ENCODE measurements at places on chromosomes 13 and 19.

DNA sequence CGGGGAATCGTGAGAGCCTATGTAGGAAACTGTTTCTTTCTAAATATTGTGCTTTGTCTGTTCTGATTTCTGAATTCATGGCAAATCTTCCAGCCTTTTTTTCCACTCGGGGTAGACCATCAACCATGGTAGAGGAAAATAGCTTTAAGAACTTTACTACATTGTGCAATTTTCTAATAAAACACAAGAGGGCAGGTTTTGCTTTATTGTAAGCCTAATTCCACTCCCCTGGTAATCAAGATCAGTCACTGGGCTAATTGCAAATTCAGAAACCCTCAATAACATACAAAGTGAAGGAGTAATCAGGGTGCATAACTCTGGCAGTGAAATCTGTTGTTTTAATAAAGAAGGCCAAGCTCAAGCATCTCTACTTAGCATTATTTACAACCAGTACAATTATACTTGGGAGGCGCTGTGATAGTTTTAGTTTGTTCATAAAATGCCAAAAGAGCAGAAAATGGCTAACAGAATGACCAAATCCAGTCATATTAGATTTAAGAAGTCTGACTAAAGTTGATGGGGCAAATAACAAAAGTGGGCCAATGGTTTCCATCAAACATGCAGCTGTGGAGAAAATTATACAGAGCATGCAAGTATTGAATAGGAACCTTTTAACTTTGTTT is 43.8 kb downstream of the DCT start:
- peaks cover 73% of the 10 kb centered on the region for H3K27me3 ChIP-seq
- DNase-seq: no peak
- H3K4me1 ChIP-seq: no peaks in the 10 kb centered on the region
- H3K27ac ChIP-seq: no peak overlapping the region

DNA sequence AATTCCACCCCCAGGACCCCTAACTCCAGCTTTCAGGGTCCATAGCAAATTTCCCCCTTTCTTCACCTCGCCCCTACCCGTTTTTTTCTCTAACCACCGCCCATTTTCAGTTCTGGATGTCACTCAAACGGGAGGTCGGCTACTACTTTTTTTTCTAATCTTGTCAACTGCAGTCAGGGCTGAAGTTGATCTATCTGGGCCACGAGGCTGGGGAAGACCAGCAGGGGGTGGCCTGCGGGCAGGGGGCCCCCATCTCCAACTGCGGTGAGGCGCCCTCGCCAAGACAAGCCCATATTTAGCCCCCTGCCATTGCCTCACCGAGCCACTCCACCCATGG is 748 bp downstream of the LHFPL6 start:
- peak overlapping the region; percentile 96 for H3K4me3 ChIP-seq
- H3K27me3 ChIP-seq: no peaks in the 10 kb centered on the region
- peaks cover 55% of the 10 kb centered on the region for H3K4me1 ChIP-seq
- peaks cover 13% of the 10 kb centered on the region for H3K36me3 ChIP-seq
- no peak for DNase-seq

- no peaks in the 10 kb centered on the region for H3K36me3 ChIP-seq
- H3K4me3 ChIP-seq: peak overlapping the region; percentile 29
- H3K4me1 ChIP-seq: peaks cover 36% of the 10 kb centered on the region
- H3K27me3 ChIP-seq: no peaks in the 10 kb centered on the region
- DNase-seq: no peak
Observed at GRCh38 chr19:55368701-55369563, 1.3 kb downstream of the IL11 start.

- no peak overlapping the region for H3K27ac ChIP-seq
- H3K27me3 ChIP-seq: no peaks in the 10 kb centered on the region
- peaks cover 12% of the 10 kb centered on the region for H3K36me3 ChIP-seq
- peaks cover 29% of the 10 kb centered on the region for H3K4me1 ChIP-seq
- no peak overlapping the region for H3K4me3 ChIP-seq
Observed at GRCh38 chr13:112576191-112576590, 11.8 kb downstream of the TUBGCP3 start.

DNA sequence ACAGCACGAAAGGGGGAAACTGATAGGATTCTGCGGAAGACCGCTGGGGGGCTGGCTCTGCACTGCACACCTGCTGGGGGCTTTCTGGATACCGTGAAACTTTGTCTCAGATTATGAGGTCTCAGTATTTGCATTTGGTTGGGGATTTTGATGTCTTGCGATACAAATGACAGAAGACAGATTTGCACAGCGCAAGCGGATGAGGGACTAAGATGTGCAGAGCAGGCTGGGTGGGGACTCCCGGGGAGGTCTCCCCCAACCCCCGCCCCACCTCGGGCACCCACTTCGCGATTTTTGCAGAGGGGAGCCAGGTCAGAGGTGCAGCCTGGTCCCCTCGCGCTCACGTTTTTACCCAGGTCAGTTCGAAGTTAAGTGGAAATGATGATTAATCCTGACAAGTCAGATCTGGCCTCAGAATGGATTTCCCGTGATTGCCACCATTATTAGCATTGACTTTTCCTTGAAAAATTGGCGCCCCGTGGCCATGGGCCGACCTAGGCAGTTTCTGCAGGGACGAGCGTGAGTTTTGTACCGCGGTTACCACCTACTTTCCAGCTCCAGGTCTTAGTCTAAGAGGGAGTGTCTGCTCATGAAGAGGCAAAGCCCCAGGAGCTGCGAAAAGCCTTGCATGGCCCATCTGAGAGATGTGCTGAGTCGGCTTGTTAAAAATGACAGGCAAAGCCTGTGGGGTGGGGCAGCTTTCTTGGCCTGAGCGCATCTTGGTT is 1.3 kb upstream of the GJB2 start:
- no peaks in the 10 kb centered on the region for H3K36me3 ChIP-seq
- H3K4me3 ChIP-seq: no peak overlapping the region
- H3K4me1 ChIP-seq: peaks cover 12% of the 10 kb centered on the region
- no peak overlapping the region for H3K27ac ChIP-seq
- no peak for DNase-seq

DNA sequence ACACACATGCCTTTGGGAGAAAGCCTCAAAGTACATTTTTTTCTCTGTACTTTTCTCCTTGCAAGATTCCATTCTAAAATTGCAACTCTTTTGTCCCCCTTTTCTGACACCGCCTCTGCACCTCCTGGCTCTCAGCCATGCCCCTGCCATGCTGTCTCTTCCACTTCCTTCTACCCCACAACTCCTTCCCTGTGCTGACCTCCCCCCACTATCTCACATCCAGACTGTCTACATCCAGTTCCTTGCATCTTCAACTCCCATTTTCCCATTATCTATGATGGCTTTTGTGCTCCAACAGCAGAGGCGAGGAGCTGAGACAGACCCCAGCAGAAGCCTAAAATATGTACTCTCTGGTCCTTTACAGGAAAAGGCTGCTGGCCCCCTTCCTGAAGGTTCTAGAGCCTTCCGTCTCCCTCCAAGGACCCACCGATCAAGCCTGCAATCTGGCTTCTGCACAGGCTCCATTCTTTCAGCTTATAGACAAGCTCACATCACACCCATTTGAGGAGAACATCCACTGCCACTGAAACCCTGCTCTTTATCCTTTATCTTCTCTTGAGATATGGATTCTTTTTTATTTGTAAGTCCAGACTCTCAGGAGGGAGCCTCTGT is 50.2 kb downstream of the RFX2 start:
- H3K27me3 ChIP-seq: no peaks in the 10 kb centered on the region
- peak; percentile 73 for DNase-seq
- peaks cover 15% of the 10 kb centered on the region for H3K4me1 ChIP-seq
- no peak overlapping the region for H3K4me3 ChIP-seq

GRCh38 chr13:39559847-39560246 is 43.1 kb downstream of the LHFPL6 start:
- H3K27ac ChIP-seq: no peak overlapping the region
- no peak for DNase-seq
- no peaks in the 10 kb centered on the region for H3K27me3 ChIP-seq
- peaks cover 34% of the 10 kb centered on the region for H3K4me1 ChIP-seq
- no peak overlapping the region for H3K4me3 ChIP-seq
- peaks cover 12% of the 10 kb centered on the region for H3K36me3 ChIP-seq

DNA sequence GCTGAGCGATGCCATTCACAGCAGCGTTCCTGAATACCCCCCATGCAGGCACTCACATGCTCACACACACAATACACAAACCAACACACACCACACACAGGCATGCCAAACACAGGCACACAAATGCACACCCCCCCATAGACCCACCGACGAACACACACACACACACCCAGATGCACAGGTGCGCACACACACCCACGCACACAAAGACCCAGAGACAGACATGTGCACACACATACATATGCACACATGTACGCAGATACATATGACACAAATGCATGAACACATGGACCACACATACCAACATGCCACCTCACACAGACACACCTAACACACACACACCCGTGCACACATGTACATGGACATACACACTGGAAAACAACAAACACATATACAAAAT is 7.0 kb upstream of the CSNK1G2 start:
- no peak overlapping the region for H3K27ac ChIP-seq
- no peaks in the 10 kb centered on the region for H3K36me3 ChIP-seq
- no peak for DNase-seq
- no peaks in the 10 kb centered on the region for H3K27me3 ChIP-seq
- H3K4me1 ChIP-seq: peaks cover 8% of the 10 kb centered on the region

Measured in osteocyte (in vitro differentiated cells).